Stimulated activated CD8-positive, alpha-beta memory T cell treated with anti-CD3 and anti-CD28 coated beads, Interleukin-4, amount 100 ng/mL, for 1 hour (primary cell): ENCODE measurements at places on chromosomes 16 and 17.
A peak's percentile ranks its signal among the peaks of the same experiment; 100 is the strongest.

GRCh38 chr17:79685121-79685520 lies 45.6 kb upstream of the ENPP7 start:
- no peak for DNase-seq

GRCh38 chr17:19321481-19322128 lies 40.9 kb downstream of the B9D1 start:
- no peak for DNase-seq

DNA sequence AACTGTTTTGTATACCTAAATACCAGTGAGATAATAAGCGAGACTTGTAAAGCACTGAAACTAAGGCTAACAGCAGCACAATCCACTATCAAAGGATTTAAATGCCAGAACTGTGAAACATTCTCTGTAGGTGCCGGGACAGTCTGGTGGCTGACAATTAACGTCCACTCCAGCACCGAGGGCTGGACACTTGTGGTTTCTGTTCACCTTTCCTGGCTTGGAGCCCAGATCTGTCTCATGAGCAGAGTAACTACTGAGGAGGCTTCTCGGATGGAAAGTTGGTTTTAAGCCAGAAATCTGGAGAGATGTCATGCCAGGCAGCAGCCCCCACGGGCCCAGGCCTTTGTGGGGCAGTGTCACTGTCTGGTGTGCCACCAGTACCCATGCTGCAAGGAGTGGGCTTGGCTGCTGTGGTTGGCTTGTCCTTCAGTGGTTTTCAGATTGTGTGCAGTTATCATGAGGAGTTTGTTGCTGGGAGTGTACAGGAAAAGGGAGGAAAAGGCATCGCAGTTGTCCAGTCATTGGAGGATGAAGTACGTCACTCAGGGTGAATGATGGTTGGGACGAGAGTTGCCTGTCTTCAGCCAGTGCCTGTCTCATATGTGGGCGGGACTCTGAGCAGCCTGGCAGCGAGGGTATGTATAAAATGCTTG lies 35.5 kb downstream of the UBN1 start:
- DNase-seq: no peak

DNA sequence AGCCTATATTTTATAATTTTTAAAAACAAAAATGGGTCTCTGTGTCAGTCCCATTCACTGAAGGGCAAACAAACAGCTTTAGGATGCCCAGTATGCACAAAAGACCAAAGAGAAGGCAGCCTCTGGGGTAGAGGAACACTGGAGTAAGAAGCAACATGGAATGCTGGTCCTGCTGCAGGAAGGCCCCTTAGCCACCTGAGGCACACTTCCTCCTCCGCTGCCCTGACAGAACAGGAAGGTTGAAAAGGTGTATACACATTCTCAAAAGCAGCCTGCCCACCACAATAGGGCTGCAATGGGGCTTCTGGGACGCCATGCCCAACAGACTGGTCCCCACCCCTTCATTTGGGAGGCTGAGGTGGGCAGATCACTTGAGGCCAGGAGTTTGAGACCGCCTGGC lies 19.5 kb downstream of the TOM1L2 start:
- no peak for DNase-seq

- DNase-seq: no peak
These were observed 791.3 kb upstream of the SOX9 start for GRCh38 chr17:71329310-71330098.

DNA sequence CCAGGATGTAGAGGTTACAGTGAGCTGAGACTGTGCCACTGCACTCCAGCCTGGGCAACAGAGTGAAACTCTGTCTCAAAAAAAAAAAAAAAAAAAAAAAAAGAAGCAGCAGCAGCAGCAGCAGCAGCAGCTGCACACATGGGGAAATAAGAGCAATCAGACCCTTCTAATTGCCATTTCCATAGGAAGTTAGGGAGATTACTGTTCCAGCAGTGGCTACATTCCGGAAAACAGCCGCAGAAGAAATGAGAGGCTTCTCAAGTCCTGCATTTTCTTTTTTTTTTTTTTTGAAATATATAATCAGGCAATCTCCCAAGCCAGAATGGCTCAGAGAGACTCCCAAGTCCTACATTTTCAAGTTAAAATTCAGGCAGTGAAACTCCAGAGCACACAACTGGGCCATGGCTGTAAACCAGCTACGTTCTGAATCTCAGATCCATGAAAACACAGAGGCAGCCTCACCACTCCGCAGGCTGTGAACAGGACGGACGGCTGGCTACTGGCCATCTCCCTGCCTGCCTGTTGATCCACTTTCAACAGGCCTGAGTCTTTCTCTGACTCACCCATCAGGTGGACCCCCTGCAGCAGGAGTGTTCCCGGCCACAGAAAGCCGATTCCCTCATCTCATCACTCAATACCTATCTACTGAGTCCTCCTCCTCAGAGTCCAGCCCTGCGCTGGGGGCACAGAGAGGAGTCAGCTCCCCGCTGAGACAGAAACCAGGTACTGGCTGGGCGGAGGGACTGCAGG lies 15.0 kb downstream of the TRPV1 start:
- DNase-seq: no peak

- no peak for DNase-seq
These were observed 191.0 kb downstream of the PRKCA start for GRCh38 chr17:66493283-66494019.

DNA sequence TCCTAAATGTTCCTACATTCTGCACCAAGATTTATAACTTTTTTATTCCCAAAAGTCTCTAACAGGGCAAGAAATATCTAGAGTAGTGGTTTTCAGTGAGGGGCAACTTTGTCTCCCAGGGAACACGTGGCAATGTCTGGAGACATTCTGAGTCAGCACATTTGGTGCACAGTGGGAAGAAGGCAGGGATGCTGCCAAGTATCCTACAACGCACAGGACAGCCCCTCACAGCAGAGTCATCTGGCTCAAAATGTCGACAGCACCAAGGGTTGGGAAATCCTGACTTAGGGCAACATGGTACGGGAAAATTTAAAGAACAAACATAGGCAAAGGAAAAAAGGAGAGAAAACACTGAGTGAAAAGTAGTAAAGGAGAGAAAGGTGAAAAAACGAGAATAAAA lies 61.8 kb downstream of the SMG6 start:
- DNase-seq: no peak

GRCh38 chr17:62101515-62101914 lies 36.4 kb upstream of the MED13 start:
- DNase-seq: no peak

DNA sequence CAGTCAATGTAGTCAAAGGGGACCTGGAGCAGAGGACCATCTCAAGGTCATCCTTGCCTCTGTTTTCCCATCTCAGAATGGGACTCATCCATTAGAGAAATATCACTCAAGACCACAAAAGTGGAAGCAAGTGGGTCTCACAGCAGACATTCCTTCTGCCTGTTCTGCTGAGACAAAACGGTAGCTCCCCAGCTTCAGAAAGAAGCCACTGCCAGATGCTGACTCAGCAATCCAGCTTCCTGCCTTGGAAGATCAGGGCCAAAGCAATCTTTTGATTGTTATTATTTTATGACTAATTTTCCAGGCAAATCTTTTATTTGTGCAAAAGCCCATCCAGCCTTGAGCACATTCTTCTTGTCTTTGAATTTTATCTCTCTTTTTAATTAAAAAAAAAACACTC lies 86.8 kb downstream of the CCT6B start:
- DNase-seq: no peak

- DNase-seq: no peak
These were observed 19.8 kb downstream of the B9D1 start for GRCh38 chr17:19342611-19343255.

GRCh38 chr17:5840811-5841446 lies 229.2 kb upstream of the WSCD1 start:
- DNase-seq: no peak

GRCh38 chr17:64565563-64565962 lies 58.8 kb downstream of the CEP95 start:
- DNase-seq: no peak

- DNase-seq: no peak
These were observed 50.0 kb downstream of the CBFA2T3 start for GRCh38 chr16:88927010-88927409.

- no peak for DNase-seq
These were observed 113.1 kb downstream of the IRX3 start for GRCh38 chr16:54173490-54173889.

- DNase-seq: peak; percentile 71
These were observed at the start of gene AMDHD2 for GRCh38 chr16:2520097-2520783. Gene AMDHD2, plus strand, starts transcription at chr16:2520371. Its CDS starts 88 bp downstream, at chr16:2520459.

GRCh38 chr16:51636920-51637769 lies 486.1 kb upstream of the SALL1 start:
- no peak for DNase-seq

- no peak for DNase-seq
These were observed 18.4 kb upstream of the EXOC7 start for GRCh38 chr17:76121932-76122430.

DNA sequence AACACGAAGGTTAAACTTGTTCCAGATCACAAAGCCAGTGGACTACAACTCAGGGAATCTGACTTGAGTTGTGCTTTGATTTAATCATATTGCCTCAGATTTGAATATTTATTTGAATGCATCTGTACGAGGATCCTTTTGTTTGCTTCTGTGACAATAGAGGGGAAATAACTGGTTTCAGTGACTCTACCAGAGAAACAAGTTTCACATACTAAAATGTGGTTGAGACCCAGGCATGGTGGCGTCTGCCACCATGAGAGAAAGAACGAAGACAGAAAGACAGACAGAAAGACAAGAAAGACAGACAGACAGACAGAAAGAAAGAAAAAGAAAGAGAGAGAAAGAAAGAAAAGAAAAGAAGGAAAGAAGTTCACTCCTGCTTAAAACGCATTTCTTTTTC lies 24.0 kb downstream of the YWHAE start:
- no peak for DNase-seq

DNA sequence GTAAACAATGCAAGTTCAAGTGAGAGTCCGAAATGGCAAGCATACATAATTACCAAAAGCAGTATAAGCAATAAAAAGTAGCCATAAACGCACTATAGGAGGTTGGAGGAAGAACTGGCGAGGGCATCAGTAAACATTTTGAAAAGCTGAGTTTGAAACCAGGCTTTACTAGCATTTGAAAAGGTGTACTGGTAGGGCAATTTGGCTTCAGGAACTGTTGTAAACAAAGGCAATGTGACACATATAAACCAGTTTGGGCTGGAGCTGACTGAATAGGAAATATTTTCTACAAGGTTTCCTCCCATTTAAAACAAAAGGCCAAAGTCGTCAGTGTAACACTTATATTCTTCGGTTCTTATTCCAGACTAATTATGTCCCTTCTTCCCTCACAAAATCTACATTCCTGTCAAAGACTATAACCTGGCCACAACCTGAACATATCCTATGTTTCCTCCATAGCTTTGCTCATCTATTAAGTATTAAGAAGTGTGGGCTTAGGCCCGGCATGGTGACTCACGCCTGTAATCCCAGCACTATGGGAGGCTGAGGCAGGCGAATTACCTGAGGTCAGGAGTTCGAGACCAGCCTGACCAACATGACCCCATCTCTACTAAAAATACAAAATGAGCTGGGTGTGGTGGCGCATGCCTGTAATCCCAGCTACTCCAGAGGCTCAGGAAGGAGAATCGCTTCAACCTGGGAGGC lies 7.8 kb downstream of the CBX1 start:
- DNase-seq: no peak

DNA sequence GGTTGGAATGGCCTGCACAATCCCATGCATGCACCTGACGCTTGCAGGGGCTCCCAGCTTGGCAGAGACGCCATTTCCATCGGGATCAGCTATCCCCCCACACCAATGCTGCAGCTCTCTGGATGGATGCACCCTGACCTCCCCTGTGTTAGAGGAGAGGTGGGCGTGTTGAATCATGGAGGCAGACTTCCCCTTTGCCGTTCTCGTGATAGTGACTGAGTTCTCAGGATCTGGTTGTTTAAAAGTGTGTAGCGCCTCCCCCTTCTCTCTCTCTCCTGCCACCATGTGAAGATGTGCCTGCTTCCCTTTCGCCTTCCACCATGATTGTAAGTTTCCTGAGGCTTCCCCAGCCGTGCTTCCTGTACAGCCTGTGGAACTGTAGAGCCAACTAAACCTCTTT lies 17.8 kb upstream of the KCNH6 start:
- DNase-seq: no peak

GRCh38 chr16:51391798-51392511 lies 240.9 kb upstream of the SALL1 start:
- DNase-seq: no peak

DNA sequence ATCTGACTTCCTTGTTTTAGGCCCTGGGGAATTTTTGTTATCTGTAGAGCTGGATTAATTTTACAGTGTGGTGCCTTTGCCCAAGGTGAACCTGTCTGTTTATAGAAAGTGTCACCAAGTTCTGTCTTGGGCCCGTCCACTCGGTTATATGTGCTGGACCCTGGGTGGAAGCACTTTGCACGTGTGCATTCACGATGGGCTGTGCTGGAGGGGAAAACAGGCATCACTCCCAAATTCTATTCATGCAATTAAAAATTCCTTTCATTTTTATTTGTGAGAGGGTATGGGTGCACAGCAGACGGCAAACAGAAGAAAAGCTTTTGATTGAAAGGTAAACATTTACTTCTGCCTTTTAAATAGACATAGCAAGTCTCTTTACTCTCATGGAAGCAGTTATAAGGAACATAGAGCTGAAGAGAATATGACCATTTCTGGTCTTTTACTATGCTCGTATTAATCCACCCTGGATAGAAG lies 101.2 kb downstream of the WWOX start:
- no peak for DNase-seq

- DNase-seq: no peak
These were observed 55.1 kb upstream of the PABPN1L start for GRCh38 chr16:88921591-88921990.

GRCh38 chr16:27152121-27152520 lies 51.2 kb upstream of the KDM8 start:
- no peak for DNase-seq

- no peak for DNase-seq
These were observed 541.1 kb downstream of the KCNJ18 start for GRCh38 chr17:22233382-22233781.

DNA sequence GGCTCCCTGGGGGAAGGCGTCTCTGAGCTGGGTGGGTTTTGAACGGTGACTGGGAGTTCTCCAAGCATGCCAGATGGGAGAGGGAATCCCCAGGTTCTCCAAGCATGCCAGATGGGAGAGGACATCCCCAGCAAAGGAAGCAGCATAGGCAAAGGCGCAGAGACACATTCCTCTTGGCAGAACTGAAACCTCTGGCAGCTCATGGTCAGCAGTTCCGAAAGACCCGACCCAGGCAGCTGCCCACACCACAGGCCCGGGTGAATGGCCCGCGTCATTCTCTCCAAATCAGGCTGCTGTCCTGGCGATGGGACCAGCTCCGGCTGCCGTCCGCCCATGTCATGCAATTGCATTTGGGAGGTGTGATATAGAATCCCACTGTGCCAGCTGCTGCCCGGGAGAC lies 8.0 kb downstream of the ZNF469 start:
- DNase-seq: no peak

- DNase-seq: no peak
These were observed 202.6 kb downstream of the PARN start for GRCh38 chr16:14427371-14427948.

DNA sequence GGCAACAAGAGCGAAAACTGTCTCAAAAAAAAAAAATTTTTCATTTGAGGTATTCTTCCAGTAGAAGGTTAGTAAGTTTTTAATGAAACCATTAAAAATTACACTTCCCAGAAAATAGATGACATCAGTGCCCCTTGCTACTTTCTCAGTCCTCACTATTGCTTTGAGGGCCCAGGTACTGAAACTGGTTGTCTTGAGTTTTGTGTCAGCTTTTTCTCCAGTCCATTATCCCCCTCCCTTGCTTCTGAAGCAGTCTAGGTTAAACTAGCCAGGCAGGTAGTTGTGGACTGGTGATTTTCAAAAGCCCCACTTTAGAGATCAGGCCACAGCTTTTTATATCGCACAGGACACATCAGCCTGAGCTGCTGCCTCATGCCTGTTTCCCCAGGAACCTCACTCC lies 10.9 kb downstream of the SMCR8 start:
- DNase-seq: no peak

- DNase-seq: peak; percentile 46
These were observed 219.3 kb upstream of the GSE1 start for GRCh38 chr16:85393674-85394451.
